ENCODE measurements at places on chromosomes 5 and 9. TPM values are rescaled to one million over a fixed set of nuclear protein-coding genes. Genes with fewer than 3 reads are reported as not detected.

GRCh38 chr9:136690806-136691261, 3.6 kb upstream of the AGPAT2 start:
- DNase-seq: no peak

- no peak for DNase-seq
Measured at GRCh38 chr9:12878351-12878978, 103.6 kb downstream of the LURAP1L start.

DNA sequence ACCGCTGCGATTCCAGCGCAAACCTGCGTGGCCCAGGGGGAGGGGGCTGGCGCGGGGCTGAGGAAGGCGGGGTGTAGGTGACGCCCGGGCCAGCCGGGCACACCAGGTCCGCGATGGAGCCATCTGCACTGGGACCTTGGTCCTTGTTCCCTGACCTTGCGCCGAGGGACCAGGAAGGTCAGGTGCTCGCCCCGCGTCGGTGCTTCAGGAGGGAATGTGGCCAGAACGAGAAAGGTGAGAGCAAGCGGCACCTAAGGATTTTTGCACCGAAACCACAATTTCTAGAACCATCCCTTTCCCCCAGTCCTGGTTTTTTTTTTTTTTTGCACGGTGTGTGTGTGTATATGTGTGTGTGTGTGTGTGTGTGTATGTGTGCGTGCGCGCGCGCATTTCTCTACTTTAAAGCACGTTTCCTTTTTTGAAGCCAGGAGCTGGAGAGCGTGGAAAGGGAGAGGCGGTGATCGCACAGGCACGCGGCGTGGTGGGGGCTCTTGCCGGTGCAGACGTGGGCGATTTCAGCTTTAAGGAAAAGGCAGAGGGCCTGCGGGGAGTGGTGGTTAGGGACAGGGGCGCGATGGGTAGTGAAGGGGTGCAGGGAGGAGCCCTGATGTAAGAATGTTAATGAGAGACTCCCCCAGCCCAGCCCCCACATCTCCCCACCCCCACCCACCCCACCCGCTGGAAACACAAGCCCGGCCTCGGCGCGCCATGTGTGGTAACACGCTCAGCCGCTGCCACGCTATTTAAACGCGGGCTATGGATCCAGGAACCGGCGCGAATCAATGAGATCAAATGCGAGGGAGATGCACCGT, at the start of gene NPR3:
Gene NPR3, plus strand, starts transcription at position 772 of the 812 bp plus-strand sequence. CDS start 456 bp downstream, outside the sequence.
- peak; percentile 9 for DNase-seq

GRCh38 chr9:135184181-135185053, 96.9 kb downstream of the OLFM1 start:
- no peak for DNase-seq

Gene FBXL7
- total RNA-seq: 5.7 TPM

GRCh38 chr9:98678244-98678842, 30.4 kb downstream of the GABBR2 start:
- peak; percentile 11 for DNase-seq

GRCh38 chr5:53339962-53340540, 140.4 kb upstream of the FST start:
- no peak for DNase-seq

DNA sequence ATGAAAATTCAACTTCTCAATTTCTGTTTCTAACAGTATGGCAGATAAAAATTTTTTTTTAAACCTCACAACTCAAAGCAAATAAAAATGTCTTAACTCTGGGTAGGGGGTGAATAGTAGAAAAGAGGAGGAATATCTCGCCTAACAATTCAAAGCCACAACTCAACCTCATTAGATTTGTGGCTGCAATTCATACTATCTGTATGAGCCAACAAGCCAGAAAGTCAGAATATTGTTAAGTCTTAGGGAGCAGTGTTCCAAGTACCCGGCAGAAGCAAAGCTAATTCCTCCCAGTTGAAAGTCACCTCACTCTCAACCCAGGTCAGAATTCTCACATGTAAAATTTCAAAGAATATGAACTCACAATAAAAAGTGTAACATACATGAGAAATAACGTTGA, 15.0 kb downstream of the PJA2 start:
- no peak for DNase-seq

- no peak for DNase-seq
Measured at GRCh38 chr5:174692381-174692780, 32.0 kb upstream of the MSX2 start.

GRCh38 chr9:35652829-35653209, 2.1 kb upstream of the SIT1 start:
- DNase-seq: peak; percentile 47

DNA sequence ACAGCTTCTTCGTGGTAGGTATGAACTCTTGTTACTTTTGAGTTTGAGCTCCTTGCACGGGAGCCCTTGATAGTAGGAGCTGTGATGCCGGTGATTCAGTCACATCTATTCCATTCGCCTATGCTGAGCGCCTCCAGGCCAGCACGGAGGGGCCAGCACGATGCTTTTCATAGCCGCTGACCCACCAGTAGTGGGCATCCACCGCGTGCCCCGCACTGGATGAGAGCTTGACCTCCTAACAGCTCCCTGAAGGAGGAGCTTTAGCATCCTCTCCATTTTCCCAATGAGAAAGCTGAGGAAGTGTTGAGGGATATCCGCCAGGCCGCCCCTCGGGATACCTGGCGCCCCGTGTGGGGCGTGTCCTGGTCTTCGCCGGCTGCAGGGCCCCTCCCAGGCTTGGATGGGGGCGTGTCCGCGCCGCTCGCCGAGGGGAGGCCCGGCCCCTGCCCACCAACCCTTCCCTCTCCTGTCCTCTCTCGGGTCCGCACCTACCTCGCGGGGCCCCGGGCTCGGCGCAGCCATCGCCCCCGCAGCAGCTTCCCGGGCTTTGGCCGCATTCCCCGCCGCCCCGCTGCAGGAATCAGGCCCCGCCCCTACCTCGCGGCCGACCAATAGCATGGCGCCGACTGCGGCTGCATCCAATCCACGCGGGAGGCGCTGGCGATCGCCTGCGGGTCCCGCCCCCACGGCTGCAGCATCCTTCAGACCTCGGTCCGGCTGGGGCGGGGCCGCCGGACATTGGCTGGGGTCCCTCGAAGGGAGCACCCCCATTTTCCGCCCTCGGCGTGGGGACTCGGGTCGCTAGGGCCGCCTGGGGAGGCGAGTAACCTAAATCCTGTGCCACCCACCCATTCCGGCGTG, at the start of gene PIP5KL1:
Gene PIP5KL1, minus strand, starts transcription at position 547 of the 861 bp plus-strand sequence. Its CDS starts 25 bp downstream, at position 522.
- DNase-seq: peak; percentile 79

GRCh38 chr5:88094403-88094802, 174.2 kb downstream of the TMEM161B start:
- DNase-seq: no peak

Gene RALGDS
- 50.5 TPM for total RNA-seq

GRCh38 chr5:31855134-31856040, 216.5 kb downstream of the PDZD2 start:
- DNase-seq: no peak

Gene AGXT2
- total RNA-seq: not detected

GRCh38 chr5:176670449-176670848, 23.2 kb downstream of the TSPAN17 start:
- DNase-seq: no peak

GRCh38 chr9:108467653-108468324, 388.0 kb downstream of the ACTL7B start:
- peak; percentile 61 for DNase-seq

- DNase-seq: no peak
Measured at GRCh38 chr9:114962809-114963208, 32.4 kb upstream of the TNFSF8 start.

GRCh38 chr5:139774980-139775661, 20.5 kb upstream of the PSD2 start:
- peak; percentile 78 for DNase-seq

GRCh38 chr9:93398471-93398870, 53.0 kb upstream of the FAM120A start:
- DNase-seq: no peak

Gene ADGRV1
- total RNA-seq: 6.0 TPM

GRCh38 chr5:104702212-104702611, 1139.6 kb upstream of the NUDT12 start:
- no peak for DNase-seq

Gene DMRTA1
- 1.4 TPM for total RNA-seq

Gene ST8SIA4
- 2.5 TPM for total RNA-seq

DNA sequence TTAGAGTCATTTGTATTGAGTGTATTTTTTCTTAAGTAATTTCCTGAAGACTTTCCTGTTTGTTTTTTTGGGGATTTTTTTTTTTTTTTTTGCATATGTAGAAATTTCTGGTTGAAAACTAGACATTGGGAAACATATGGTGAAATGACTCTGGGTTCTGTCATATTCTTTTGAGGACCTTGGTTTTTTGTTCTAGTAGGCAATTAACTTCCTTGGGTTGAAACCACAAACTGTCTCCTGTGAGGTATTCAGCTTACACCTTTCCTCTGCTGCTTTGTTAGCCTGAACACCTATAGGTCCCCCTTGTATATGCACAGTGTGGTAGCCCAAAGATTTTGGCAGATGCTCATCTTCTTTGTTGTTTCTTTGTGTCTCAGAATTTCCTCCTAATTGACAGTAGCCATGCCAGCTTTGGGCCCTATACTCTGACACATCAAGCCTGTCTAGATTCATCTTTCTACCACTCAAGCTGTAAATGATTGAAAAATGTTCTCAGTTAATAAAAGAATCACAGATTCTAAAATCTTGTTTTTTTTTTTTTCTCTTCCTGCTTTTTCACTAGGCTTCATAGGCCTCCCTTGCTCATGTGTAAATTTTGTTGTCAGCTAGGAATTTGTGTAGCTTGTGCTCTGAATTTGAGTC, 140.6 kb downstream of the COMMD10 start:
- no peak for DNase-seq

GRCh38 chr5:113110117-113110516, 133.5 kb downstream of the DCP2 start:
- DNase-seq: no peak

- DNase-seq: no peak
Measured at GRCh38 chr9:104506565-104506964, 2.5 kb downstream of the OR13F1 start.

DNA sequence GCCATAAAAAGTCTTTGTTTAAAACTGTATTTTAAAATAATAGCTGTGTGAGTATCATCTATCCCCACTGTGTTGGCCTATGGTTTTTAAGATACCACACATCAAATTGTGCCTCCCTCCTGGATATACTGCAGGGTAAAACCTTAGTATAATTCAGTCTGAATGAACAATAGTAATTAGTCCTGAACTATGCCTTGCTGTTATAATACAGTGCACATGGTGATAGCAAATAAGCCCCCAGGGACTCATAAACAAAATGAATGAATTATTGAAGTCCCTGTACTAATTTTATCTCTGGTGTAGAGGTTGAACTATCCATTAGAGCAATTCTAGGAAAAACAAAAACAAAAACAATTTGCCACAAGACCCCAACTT, 142.7 kb upstream of the ADAMTSL1 start:
- DNase-seq: no peak

DNA sequence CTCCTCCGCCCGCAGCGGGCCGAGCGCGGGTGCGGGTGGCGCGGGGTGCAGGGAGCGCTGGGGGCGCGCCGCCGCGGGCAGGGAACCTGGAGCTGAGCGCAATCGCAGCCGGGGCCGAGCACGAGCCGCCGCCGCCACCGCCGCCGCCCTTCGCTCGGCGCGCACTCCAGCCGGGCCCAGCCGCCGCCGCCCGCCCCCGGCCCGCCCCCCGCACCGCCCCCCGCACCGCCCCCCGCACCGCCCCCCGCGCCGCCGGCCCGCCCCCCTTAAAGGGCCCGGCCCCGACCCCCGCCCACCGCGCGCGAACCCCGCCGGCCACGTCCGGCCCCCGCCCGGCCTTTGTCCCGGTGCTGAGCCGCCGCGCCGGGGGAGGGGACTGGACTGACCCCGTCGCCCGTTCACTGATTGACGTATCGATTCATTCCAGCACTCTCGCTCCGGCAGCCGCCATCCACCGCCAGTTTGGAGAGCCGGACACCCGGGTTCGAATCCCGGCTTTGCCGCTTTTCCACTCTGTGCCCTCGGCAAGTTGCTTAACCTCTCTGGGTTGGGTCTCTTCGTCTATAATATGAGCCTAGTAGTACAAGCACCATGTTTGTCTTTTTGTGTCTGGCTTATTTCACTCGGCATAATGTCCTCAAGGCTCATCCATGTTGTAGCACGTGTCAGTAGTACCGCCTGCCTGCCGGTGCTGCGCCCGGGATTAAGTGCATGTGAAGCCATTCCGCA, at the start of gene SH3PXD2B:
Gene SH3PXD2B, minus strand, starts transcription at position 168 of the 729 bp plus-strand sequence. CDS start 173 bp downstream, outside the sequence.
- DNase-seq: peak; percentile 65

DNA sequence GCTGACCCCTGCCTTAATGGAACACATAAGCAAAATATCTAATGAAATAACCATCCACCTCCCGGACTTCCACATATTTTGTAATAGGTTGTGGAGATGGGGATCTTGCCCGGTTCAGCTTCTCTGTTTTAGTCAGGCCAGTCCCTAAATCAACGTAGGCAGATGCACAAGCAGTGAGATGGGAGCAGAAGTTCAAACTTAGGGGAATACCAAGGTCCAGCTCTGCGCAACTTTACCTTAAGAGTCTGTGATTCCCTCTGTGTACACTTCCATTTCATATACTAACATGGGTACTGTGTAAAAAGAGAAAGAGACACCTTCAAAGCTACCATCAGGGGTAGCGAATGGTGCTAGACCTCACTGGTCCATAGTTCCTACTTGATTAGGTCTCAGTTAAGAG, 110.9 kb downstream of the NTRK2 start:
- DNase-seq: no peak

- DNase-seq: no peak
Measured at GRCh38 chr9:35357116-35357515, 132.8 kb upstream of the RUSC2 start.

DNA sequence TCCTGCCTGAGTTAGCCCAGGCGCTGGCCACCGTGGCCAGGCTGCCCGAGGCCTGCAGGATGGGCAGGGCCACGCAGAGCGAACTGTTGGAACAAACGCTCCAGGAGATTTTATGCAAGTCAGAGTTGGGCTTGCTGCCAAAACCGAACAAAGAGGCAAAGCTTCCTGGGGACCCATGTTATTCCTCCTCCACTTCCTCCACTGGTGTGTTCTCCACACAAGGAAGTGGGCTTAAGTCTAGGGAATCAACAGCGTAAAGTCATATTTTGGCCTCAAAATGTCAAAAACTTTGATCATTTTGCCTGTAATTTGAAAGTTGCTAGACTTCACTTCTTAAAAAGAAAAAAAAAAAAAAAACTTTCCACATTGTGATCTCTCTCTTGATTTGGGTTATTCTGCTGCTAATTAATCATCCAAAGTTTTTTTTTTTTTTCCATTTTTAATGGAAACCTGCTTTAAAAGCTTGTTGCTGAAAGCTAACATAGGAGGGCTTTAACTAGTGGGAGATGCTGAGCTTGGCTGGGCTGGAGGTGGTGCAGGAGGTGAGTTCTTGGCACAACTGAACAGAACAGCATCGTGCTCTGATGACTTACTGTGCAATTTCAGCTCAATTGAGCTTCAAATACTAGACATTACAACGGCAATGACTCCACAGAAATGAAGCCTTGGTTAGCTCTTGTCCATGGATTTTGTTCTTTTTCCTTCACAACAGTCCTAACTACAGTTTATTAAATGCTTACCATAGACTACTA, 73.0 kb downstream of the PTPDC1 start:
- peak; percentile 83 for DNase-seq

GRCh38 chr5:155293605-155294178, 280.1 kb downstream of the KIF4B start:
- no peak for DNase-seq

- DNase-seq: no peak
Measured at GRCh38 chr9:13557746-13558145, 278.3 kb upstream of the MPDZ start.

Gene TSLP
- total RNA-seq: 0.27 TPM

Gene CHSY3
- 0.27 TPM for total RNA-seq

GRCh38 chr9:18555105-18555883, 81.3 kb downstream of the ADAMTSL1 start:
- DNase-seq: no peak

Gene NEUROG1
- not detected for total RNA-seq

Data from transverse colon (tissue), 4 donors.